Neural progenitor cell (in vitro differentiated cells): ENCODE measurements at places on chromosomes 16 and 17. TPM values are rescaled to one million over a fixed set of nuclear protein-coding genes. Genes with fewer than 3 reads are reported as not detected.

DNA sequence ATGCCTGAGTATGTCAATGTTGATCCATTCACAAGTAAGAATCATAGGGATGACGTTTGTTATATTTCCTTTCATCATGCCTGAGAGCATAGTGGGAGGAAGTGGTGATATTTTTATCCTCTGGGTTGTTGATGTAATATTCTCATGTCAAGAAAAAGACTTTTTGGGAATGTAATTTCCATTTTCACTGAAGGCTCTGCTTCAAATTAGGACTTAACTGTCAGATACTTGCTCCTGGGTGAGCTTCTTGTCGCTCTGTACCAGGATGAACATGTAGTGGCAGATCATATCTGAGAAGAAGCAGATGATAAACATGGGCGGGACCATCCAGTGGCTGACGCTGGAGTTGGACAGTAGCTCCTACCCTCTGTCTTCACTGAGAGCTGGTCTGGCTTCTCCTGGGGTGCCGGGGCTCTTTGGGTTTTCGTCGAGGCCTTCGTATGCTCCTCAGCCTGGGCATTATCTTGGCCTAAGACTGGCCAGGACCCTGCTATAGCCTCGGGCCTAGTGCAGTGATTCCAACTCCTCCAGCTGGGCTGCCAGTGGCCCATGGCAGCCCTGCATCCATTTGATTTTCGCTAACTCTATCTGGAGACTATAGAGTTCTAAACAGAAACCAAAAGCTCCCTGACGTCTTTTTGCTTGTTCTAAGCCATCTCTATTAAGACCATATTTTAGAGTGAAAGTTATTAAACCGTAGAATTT, 19.7 kb downstream of the CYB5B start:
- DNase-seq, result no peak

- no peak for DNase-seq
These were observed 17.0 kb downstream of the PIK3R5 start for GRCh38 chr17:8948462-8948861.

DNA sequence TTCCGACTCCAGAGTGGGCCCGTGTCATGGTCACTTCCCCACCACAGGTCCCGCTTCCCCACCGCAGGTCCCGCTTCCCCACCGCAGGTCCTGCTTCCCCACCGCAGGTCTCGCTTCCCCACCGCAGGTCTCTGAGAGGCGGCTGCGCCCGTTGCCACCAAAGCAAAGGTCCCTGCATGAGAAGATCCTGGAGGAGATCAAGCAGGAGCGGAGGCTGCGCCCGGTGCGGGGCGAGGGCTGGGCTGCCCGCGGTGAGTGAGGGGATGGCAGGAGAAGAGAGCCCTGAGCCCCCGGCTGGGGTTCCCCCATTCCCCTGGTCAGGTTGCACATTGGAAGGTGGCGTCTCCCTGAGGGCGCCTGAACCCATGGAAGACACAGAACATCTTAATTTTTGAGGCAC, 17.4 kb upstream of the TCF25 start:
- DNase-seq, result no peak

- peak; percentile 24 for DNase-seq
These were observed 35.2 kb downstream of the HSBP1 start for GRCh38 chr16:83842756-83843507.

Gene MRC2
- 24.6 and 88.2 TPM in 2 replicates for total RNA-seq
